ENCODE measurements at places on chromosomes 4 and X.

DNA sequence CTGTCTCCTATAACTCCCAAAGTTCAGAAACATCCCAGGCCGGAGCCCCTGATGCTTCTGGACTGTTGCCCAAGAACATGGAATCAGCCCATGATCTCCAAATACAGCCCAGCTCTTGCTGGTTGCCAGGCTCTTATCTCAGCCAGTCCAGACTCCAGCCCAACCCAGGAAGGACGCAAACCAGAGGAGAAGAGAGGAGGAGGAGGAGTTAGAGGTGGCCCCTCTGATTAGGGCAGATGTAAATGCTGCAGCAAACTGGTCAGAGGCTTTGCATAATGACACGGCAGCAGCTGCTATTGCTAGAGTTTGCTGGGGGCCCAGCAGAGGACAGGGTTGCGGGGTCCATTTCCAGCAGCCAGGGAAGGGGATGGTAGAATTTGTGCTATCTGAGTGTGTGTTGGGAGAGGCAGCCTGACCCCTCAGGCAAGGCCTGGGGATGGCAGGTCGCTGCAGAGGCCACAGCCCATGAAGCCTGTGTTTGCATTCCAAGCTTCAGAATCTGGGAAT is 4.2 kb upstream of the OTUD5 start:
- DNase-seq = no peak

GRCh38 chr4:26062215-26062614 is 148.2 kb downstream of the SMIM20 start:
- DNase-seq = no peak

GRCh38 chr4:98232202-98232601 is 29.0 kb upstream of the RAP1GDS1 start:
- no peak for DNase-seq

- DNase-seq = no peak
Measured at GRCh38 chr4:103754844-103755243, 35.1 kb upstream of the TACR3 start.

- DNase-seq = no peak
Measured at GRCh38 chrX:97416461-97416860, 532.8 kb downstream of the RPA4 start.

- no peak for DNase-seq
Measured at GRCh38 chr4:189046642-189047041, 894.0 kb upstream of the FRG1 start.

DNA sequence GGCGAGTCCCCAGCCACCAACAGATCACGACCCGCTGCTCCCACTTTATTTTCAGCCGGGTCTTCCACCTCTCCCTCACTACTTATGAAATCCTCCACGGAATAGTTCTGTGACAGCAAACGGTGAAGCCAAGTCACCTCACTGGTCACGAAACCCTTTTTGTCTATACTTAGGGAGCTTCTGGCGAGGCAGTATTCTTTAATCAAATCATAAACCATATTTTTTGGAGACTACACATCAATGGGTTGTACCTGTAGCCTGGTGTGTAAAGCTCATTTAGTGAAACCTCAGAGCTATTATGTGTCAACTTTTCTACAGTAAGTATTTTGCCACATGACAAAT is 809 bp upstream of the H2AZ1 start:
- DNase-seq = no peak

DNA sequence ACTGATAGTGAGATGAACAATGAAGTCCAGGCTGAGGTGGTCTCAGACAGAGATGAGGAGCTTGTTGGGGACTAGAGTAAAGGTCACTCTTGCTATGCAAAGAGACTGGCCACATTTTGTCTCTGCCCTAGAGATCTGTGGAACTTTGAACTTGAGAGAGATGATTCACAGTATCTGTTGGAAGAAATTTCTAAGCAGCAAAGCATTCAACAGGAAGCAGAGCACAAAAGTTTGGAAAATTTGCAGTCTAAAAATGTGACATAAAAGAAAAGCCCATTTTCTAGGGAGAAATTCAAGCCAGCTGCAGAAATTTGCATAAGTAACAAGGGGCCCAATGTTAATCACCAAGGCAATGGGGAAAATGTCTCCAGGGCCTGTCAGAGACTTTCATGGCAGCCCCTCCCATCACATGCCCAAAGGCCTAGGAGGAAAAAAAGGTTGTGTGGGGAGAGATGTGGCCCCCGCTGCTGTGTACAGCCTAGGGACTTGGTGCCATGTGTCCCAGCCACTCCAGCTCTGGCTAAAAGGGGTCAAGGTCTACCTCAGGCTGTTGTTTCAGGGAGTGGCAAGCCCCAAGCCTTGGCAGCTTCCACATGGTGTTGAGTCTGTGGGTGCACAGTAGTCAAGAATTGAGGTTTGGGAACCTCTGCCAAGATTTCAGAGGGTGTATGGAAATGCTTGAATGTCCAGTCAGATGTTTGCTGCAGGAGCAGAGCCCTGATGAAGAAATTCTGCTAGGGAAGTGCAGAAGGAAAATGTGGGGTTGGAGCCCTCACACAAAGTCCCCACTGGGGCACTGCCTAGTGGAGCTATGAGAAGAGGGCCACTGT is 262.8 kb downstream of the DKK2 start:
- DNase-seq = no peak

- DNase-seq = no peak
Measured at GRCh38 chrX:108070891-108071290, 20.5 kb downstream of the PSMD10 start.
